ENCODE measurements at places on chromosomes 4 and X. TPM values are rescaled to one million over a fixed set of nuclear protein-coding genes. Genes with fewer than 3 reads are reported as not detected.

- DNase-seq, result no peak
Observed at GRCh38 chr4:140071806-140072205, 82.2 kb downstream of the MAML3 start.

DNA sequence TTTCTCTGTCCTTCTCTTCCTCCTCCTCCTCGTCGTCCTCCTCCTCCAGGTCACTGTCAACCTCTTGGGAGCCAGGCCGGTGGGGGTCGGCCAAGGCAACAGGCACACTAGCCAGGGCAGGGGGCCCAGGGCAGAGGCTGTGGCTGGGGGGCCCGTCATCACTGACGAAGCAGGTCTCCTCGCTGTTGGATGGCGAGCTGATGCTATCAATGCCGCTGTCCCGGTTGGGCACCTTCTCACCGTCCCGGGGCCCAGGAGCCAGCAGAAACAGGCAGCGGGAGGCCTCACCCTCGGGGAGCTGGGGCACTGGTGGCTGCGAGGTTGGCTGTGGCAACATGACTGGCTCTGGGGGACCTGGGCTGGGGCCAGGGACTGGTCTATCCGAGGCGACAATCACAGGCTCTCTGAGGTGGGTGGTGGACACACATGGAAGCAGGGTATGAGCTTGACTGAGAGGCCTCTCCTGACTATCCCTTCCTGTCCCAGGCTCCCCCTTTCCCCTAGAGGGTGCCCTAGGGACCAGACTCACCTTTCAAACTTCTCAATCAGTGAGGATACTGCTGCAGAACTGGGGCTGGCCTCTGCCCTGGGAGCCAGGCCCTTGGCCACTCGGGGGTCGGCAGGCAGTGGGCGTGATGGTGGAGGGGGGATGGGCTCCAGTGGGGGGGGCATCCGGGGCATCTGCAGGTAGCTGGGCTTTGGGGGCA is 25.8 kb downstream of the FGD1 start:
- DNase-seq, result no peak

- DNase-seq, result no peak
Observed at GRCh38 chr4:102791318-102791835, 30.6 kb upstream of the MANBA start.

The RRAGB gene
- total RNA-seq, result 19.5 TPM

The ZNF185 gene
- 5.3 TPM for total RNA-seq

GRCh38 chr4:102825261-102826091 is 1.9 kb downstream of the UBE2D3 start:
- peak; percentile 72 for DNase-seq

GRCh38 chr4:24849756-24850155 is 54.4 kb downstream of the SOD3 start:
- no peak for DNase-seq

The XAGE2 gene
- not detected for total RNA-seq

- no peak for DNase-seq
Observed at GRCh38 chr4:15689540-15689939, 7.9 kb downstream of the FAM200B start.

DNA sequence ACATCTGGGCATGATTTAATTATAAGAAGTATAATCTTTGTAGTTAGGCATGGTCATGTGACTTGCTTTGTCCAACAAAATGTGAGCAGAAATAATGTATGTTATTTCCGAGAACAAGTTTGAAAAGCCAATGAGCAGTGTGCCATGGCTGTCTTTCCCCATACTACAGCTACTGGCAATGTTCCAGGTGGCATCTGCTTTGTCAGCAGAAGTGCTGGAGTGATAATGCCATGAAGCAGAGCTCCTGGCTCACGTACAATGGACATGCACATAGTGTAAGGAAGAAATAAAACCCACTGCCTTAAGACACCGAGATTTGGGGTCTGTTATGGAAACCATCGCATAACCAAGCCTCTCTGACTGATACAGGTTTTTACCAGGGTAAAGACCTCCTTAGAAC is 212.6 kb upstream of the RASGEF1B start:
- no peak for DNase-seq

DNA sequence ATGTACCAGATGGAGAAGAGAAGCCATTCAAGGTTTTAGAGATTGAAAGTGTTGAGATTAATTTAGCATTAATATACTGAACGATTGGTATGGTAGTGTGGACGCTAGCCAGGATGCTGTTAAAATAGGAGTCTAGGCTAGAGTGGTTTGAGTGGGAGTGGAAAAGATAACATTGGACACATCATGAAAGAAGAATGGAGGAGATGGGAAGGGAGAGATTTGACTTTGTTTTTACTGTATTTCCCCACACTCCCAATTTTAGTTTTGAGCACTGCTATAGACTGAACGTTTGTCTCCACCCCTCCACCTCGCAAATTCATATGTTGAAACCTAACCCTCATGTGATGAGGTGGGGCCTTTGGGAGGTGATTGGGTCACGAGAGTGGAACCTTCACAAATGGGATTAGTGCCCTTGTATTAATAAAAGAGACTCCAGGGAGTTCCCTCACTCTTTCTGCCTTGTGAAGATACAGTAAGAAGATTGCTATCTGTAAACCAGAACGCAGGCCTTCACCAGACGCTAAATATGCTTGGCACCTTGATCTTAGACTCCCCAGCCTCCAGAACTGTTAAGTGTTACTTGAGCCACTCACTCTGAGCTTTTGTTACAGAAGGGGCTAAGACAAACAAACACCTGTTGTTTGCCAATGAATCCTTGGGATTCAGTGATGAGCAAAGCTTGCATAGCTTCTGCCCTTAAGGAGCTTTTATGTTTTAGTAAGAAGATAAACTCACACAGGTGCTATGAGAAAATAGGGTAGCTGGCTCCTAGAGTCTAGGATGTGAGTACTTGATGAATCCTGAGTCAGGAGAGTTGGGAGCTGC is 25.8 kb downstream of the USP9X start:
- no peak for DNase-seq

DNA sequence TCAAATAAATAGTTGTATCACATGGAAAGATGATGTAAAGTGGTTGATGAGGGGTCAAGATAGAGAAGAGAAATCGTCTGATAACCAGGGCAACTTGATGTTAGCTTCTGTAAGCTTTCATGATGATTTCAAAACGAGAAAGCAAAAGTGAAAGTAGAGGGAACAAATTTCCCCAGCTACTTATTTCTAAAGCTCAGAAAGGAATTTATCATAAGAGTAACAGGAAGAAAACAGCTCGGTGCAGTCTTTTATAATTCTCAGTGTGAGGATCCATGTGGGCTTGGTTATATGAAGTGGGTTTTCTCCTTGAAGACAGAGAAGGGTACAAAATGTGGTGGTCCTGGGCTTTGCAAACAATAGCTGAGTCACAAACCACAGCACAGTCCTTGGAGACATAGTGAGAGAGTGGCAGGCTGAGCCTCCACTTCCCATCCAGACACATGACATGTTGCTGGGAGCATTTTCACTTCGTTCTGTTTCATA is 32.1 kb upstream of the GLRA2 start:
- DNase-seq, result no peak

GRCh38 chr4:95106408-95106928 is 348.7 kb downstream of the BMPR1B start:
- no peak for DNase-seq

The GYG2 gene
- 0.68 TPM for total RNA-seq

The ARHGEF6 gene
- total RNA-seq, result 16.5 TPM

DNA sequence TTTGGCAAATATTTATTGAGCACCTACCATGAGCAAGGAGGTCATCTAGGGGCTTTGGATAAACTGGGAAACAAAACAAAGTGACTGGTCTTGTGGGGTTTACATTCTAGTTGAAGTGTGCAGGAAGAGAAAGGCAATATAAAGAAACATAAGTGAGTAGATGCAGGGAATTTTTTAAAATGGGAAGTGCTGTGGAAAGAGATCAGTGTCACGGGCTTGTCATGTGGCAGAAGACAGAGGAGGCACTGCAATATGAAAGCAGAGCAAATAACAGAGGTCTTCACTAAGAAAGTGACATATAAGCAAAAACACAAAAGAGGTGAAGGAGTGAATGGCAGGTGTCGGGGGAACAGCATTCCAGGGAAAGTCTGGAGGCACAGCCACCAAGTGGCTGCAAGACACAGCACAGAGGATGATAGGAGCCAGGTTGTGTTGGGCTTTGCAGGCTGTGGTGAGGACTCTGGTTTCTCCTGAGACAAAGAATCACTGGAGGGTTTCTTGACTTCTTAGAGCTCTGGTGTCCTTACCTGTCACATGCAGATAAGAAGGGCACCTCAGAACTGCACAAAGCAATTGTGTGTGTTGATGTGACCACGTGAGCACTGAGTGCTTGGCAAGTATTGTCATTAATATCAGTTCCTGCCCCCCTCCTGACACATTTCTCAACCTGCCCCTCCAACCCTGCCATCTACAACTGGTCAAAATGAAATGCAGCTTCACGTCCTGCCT is 143.5 kb downstream of the TSPAN5 start:
- DNase-seq, result no peak

DNA sequence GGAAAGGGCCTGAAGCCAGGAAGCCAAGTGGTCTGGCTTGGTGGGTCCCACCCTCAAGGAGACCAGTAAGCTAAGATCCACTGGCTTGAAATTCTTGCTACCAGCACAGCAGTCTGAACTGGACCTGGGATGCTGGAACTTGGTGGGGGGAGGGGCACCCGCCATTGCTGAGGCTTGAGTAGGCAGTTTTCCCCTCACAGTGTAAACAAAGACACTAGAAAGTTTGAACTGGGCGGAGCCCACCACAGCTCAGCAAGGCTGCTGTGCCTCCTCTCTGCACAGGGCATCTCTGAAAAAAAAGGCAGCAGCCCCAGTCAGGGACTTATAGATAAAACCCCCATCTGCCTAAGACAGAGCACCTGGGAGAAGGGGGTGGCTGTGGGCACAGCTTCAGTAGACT is 63.1 kb downstream of the AFM start:
- no peak for DNase-seq

Measured in dermis blood vessel endothelial cell (primary cell).